ENCODE measurements at places on chromosomes 13 and 19.

DNA sequence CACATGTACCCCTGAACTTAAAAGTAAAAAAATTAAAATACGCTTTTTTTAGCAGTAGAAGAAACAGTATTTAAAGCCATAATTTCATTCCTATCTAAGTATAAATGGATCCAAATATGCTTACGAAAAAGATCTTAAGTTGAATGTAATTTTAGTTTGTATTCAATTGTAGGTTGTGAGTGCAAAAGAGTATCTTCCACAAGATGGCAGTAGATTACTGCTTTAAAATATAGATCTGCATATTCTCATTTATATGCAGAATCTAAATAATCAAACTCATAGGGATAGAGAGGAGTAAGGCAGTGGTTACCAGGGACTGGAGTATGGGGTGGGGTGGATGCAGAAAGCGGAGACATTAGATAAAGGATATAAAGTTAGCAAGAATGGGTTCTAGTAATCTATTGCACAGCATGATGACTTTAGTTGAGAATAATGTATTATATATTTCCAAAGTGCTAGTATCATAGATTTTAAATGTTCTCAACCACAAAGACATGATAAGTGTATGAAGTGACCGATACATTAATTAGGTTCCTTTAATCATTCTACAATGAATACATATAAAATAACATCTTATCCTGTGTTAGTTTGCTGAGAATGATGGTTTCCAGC lies 14.2 kb downstream of the OR7A17 start:
- DNase-seq, result no peak

GRCh38 chr13:110808138-110808537 lies 94.6 kb downstream of the ING1 start:
- DNase-seq, result no peak

GRCh38 chr13:39349391-39349960 lies 253.5 kb downstream of the LHFPL6 start:
- DNase-seq, result no peak

DNA sequence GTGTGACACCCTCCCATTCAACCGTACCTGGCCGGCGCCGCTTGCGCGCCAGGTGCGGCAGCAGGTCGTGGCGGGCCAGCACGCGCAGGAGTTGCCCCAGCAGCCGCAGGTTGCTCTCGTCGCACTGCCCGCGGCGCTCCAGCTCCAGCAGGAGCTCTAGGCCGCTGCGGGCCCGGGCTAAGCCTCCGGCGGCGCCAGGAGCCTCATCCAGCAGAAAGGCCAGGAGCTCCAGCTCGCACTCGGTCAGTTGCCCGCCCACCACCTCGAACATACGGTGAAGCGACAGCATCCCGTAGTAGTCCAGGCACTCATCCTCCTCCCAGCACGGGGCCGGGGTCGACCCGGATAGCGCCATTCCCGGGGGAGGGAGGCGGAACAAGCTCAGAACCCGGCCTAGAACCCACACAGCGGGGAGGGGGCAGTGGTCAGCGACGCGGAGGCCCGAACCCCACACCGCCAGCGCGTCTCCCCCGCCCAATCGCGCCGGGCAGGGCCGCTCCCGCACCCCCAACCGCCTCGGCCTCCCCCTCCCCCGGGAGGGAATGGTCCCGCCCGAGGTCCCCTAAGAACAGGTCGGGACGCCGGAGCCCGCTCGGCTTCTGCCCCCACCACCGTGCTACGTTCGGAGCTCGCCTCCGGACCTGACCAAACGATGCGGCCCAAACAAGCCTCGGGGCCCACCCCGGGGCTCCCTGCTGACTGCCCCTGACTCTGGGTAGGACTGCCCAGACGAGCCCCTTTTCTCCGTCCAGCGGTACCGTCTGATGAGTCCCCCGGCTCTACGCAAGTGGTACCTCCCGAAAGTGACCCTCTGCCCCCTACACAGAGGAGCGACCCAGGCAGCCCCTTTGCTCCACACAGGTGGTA lies 591 bp downstream of the DEDD2 start:
- peak; percentile 58 for DNase-seq

Measured in glutamatergic neuron (in vitro differentiated cells).